ENCODE measurements at places on chromosomes 6 and 20.

GRCh38 chr6:38846361-38846760 is 131.2 kb downstream of the DNAH8 start:
- no peak for DNase-seq

GRCh38 chr20:62963614-62964397 is 11.3 kb downstream of the SLC17A9 start:
- DNase-seq = no peak

- DNase-seq = no peak
Observed at GRCh38 chr6:44054721-44055559, 72.3 kb downstream of the MRPL14 start.

DNA sequence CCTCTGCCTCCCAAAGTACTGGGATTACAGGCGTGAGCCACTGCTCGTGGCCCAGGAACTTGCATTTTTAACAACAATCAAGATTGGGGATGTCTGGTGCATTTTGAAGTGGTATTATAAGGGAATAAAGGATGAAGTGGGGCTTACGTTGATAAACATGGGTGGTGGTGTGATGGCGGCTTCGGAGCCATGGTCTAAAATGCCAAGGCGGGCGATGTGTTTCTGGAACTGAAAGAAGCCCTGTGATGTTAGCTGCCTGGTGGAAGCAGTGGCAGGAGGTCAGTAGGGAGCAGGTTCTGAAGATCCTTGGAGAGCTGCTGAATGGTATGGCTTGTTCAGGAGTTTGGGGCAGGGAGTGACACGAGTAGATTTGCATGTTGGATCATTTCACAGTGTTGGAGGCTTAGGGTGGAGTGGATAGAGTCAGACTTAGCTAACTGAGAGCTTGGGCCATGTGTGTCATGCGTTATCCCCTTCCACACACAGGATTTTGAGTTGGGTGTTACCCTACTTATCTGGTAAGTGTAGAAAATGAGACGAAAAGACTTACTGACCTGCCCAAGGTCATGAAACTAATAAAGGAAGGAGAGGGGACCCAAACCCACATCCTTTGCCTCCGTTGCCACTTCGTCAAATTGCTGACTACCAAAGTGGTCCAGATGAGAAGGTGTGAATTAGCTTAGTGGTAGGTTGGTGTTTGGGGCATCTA is 1.5 kb downstream of the NELFCD start:
- no peak for DNase-seq

DNA sequence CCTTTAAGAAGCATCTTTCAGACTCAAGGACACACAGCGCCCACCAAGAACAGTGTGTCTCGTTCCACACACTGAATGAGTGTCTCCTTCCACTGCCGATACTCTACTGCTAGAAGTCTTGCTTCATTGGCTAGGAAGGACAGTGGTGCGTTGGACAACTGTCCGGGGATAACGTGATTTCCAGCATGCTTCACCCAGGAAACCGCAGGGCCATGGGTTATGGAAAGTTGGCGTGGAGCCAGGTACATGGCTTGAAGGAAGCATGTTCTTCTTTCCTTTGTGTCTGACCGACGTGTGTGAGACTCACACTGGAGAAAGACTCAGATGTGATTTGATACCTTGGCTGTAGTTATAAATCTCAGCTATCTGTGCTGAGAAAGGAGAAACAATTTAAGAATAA is 73.2 kb downstream of the SMOC2 start:
- DNase-seq = no peak

DNA sequence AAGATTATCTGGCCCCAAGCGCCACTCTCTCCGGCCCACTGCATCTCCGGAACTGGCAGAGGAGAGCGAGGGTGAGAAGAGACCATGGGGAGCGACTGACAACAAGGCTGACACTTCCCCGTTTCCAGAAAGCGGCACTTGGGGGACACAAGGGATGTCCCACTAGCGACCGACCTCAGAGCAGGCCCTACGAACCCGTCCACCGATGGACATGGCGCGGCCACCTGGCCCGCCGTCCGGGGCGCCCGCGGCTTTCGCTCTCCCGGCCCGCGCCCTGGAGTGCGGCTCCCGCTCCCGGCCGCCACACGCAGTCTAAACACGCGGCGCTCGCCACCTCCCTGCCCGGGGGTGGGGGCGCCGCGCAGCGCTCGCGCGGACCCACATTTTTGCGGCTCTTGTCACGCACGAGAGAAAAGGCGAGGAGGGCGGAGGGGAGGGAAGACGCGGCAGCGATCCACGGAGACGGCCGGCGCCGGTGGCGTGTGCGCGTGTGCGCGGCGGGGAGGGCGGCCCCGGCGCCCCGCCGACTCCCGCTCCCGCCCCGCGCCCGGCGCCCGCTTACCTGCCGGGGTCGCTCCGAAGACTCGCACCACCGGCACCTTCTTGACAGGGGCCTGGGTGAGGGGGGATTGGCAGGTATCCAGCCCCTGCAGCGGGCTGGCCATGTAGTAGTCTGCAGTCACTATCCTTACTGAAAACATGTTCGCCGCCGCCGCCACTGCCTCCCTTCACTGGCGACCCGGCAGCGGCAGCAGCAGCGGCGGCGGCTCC is 645 bp downstream of the REV3L start:
- DNase-seq = no peak

DNA sequence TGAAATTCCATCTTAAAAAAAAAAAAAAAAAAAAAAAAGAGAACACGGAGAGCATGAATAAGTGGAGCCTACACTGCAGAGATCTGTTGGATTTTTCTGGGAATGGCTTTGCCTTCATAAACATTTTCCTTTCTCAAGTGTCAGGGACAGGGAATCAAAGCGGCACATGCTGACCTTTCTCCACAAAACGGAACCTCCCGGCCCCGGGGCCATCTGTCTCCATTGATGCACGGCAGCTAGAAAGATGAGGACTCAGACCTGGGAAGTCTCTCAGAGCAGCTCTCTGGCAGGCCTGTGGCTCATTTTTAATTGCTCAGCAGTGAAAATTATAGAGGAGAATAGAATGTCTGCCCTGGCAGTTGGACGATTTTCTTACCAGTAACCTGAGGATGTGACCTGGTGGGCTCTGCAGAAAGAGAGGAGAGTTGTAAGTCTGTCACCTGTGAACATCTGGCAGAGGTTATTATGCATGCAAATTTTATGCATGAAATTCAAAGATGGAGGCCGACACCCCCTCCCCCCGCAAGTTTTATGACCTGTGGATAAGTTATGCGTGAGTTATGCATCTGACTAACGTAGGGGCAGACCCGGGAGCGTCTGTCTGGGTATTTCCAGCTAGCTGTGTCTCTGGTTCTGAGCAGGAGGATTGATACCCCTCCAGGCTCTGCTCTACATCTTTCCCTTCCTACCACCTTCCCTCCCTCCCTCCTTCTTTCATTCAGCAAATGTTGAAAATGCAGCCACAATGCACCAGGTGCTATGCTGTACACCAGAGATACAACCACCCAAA is 352.5 kb downstream of the CDH26 start:
- no peak for DNase-seq

DNA sequence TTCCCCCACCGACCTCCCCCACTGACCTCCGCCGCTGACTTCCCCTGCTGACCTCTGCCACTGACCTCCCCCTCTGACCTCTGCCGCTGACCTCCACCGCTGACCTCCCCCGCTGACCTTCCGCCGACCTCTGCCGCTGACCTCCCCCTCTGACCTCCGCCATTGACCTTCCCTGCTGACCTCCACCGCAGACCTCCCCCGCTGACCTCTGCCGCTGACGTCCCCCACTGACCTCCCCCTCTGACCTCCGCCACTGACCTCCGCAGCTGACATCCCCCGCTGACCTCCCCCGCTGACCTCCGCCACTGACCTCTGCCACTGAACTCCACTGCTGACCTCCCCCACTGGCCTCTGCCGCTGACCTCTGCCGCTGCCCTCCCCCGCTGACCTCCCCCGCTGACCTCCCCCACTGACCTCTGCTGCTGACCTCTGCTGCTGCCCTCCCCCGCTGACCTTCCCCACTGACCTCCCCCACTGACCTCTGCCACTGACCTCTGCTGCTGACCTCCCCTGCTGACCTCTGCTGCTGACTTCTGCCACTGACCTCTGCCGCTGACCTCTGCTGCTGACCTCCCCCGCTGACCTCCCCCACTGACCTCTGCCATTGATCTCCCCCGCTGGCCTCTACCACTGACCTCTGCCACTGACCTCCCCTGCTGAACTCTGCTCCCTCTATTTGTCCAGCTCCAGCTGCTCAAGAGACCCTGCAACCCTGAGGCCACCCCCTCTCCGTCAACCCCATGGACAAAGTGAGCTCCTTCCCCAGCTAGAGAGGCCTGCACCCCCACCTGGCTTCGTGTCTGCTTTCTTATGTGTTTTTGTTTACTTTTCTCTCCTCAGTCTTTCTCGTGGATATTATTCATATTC is 91.4 kb upstream of the AFDN start:
- no peak for DNase-seq

- no peak for DNase-seq
Observed at GRCh38 chr20:63150911-63151531, 64.9 kb downstream of the YTHDF1 start.

GRCh38 chr6:144696610-144697368 is 411.7 kb downstream of the UTRN start:
- DNase-seq = no peak

DNA sequence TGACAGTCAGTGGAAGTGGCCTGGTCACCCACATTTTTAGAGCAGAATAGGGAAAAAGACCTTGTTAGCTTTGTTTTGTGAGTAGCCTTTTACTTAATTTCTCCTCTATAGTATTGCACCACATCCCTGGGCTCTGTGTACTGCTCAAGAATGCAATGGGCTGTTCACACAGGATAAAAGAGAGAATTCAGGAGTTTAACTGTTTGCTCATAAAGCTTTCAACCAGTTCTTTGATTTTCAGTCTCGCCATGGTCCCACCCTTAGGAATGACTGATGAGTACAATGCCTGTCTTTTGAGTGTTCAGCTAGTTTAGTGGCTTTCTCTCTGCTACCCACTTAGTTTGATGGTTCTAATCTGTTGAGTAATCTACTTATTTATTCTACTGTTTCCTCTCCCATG is 129.7 kb downstream of the PLG start:
- no peak for DNase-seq

DNA sequence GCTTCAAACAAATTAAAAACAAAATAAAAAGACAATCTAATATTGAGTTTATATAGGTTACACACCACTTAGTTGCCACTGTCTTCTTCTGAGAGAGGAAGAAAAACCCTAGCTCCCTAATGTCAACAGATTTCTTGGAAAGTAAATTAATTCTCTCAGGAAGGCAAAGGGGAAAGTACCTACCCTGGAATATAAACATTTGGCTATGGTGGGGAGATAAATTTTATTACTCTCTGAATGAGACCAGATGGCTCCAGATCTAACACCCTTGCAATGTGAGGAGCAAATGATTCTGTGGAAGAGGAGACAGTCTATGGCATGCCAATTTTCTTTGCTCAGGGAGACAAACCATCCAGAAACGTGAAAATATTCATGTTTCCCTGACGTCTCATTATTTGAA is 4.3 kb upstream of the IL20RA start:
- no peak for DNase-seq

GRCh38 chr6:135323979-135324378 is 142.9 kb downstream of the MYB start:
- DNase-seq = no peak

DNA sequence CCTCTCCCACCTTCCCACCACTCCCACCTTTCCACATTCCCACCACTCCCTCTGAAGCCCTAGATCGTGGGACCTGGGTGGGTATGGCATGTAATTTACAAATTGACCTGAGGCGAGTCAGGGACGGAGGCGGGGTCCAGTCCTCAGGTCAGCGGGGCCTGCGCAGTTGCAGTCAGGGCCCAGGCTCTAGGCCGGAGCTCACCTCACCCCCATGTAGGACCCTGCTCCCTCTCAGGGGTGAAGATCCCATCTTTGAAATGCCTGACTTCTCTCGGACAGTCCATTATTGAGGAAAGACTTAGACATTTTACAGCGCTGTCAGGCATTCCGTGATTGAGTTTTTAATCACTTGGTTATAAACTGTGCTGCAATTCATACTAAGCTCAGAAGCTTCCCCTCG is 10.5 kb downstream of the THBS2 start:
- DNase-seq = no peak

DNA sequence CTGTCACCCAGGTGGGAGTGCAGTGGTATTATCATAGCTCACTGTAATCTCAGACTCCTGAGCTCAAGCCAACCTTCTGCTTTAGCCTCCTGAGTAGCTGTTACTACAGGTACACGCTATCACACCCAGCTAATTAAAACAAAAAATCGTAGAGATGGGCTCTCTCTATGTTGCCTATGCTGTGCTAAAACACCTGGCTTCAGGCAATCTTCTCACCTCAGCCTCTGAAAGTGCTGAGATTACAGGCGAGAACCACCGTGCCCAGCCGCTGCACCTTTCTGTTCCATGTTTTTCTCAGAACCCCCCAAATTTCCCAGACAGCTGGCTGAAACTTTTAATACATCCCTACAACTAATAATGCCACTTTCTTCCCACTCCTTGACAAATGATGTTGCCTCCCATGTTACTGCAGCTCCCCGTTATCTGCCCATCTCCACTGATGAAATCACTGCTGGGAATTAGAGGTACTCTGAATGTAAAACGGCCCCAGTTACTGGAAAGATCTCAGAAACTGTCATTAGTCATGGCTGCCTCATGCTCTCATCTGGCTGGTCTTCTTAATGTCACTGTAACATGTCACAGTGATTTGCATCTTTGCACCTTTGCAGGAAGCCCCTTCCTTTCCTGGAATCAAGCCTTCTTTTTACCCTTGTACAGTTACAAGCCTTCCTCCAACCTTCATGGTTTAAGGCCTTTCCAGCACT is 697.5 kb downstream of the PRKN start:
- no peak for DNase-seq

GRCh38 chr6:38860041-38860440 is 144.9 kb downstream of the DNAH8 start:
- DNase-seq = no peak

- no peak for DNase-seq
Observed at GRCh38 chr6:129875610-129876520, 14.8 kb upstream of the TMEM244 start.

- no peak for DNase-seq
Observed at GRCh38 chr6:111263837-111264236, 176.5 kb downstream of the SLC16A10 start.

GRCh38 chr20:63042448-63043071 is 35.8 kb upstream of the BHLHE23 start:
- no peak for DNase-seq

GRCh38 chr6:138454981-138455706 is 44.1 kb downstream of the NHSL1 start:
- no peak for DNase-seq

DNA sequence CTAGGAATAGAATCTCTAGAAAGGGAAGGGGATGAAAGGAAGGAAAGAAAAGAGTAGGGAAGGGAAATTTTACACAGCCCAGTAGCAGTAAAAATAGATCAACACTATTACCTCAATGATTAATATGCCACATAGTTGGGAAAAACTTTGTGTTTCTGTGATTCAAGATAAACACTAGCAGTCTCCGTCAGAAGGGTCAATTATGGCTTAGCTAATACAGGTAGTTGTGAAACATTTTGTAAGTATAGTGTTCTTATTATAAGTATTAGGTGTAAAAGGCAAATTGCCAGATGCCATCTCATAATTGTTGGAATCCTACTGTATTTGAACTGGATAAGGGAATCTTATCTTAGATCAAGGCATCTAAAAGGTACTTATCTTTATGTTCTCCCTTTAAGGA is 165.7 kb downstream of the MTFR2 start:
- DNase-seq = no peak

- DNase-seq = no peak
Observed at GRCh38 chr20:16143596-16143995, 429.7 kb downstream of the KIF16B start.

GRCh38 chr6:80636689-80637088 is 530.2 kb downstream of the BCKDHB start:
- DNase-seq = no peak

All from stimulated activated CD4-positive, alpha-beta T cell treated with anti-CD3 and anti-CD28 coated beads, TNF-alpha, amount 100 ng/mL, for 1 hour (primary cell).